NCI-H1417 (cell line): ENCODE measurements at places on chromosomes 5 and 9.

GRCh38 chr5:112174959-112175594, 244.0 kb downstream of the EPB41L4A start:
- peak; percentile 77 for DNase-seq

GRCh38 chr5:127210042-127210441, 80.6 kb upstream of the MEGF10 start:
- peak; percentile 29 for DNase-seq

- DNase-seq: no peak
These were observed 177.6 kb downstream of the DEPDC1B start for GRCh38 chr5:60522292-60522905.

DNA sequence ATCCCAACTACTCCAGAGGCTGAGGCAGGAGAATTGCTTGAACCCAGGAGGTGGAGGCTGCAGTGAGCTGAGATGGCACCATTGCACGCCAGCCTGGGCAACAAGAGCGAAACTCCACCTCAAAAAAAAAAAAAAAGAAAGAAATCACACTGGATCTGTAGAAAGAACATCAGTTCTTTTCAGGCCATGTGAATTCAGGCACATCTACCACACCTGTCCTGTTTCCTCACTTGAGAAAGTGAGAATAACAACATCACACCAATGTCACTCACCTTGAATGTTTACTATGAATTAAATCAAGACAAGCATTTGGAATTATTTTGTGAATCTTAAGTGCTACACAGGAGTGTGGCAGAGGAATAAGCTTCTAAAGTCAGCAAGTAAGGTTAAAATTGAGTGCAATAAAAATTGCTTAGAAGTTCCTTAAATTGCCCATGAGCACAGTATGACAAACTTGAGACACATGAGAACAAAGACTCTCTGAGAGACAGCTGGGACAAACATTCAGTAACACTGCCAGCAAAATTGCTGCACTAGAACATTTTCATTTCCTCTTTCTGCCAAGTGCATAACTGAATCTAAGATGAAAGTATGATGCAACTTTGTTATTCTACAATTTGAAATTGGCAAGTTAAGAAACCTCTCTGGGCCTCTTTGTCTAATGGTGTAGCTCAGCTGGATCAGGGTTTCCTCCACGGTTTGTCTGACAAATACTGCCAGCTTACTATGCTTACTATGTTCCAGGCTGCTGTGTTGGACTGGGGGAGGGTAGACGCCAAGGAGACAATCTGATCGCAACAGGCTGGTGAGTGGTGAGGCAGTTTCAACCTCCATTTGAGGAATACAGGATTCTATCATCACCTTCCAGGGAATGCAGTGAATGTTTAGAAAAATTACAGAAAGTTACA, 1.9 kb upstream of the RIC1 start:
- peak; percentile 8 for DNase-seq

DNA sequence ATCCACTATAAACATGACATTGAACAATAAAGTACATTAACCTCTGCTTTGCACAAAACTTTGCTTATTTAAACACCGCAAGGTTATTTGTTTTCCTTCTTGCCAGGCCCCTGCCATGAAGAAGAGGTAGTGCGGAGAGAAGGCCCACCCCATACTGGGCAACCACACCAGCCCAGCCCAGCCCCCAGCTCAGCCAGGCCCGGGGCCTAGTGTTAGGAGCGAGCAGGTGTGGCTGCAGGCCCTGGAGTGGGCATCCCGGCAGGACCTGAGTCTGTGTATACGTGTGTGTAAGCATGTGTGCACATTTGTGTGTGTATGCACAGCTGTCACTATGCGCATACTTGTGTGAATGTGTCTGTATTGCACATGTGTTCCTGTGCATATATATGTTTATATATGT, 90.4 kb upstream of the MVB12B start:
- DNase-seq: no peak

GRCh38 chr5:116652196-116652729, 77.6 kb upstream of the SEMA6A start:
- DNase-seq: peak; percentile 13

- DNase-seq: no peak
These were observed 255.4 kb upstream of the MVB12B start for GRCh38 chr9:126071076-126071750.

GRCh38 chr5:160377651-160378050, 7.2 kb upstream of the C1QTNF2 start:
- no peak for DNase-seq

DNA sequence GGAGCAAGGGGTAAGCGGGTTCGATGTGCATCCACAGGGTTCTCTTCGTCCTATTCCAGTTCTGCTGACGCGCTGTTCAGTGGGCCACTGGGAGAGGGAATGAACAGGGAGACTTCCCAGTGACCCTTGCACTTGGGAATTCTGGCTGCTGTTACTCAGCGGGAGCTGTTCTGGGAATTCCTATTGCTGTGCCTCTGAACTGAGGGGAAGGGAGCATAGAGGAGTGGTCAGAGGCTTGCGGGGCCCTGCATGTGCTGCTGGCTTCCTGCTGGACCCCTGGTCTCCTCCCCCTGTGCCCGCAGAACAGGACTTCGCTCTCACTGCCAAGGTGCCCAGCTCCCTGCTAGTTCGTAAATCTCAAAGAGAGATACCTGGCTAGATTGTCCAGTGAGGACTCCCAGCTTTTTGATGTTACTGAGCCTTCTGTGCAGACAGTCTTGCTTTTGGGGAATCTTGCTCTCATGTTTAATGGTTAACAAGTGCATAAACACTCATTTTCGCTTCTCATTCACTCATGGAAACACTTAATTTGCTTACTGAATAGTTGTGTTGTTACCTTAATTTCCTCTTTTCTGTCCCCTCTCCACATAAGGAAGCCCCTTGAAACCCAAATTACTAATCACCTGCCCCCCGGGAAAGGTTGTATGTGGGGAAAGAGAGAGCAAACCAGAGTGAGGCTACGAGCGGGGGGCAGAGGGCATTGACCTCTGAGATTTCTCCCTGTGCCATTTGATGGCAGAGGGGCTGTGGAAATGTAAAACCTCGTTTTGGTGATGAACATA, 5.9 kb downstream of the TRIO start:
- no peak for DNase-seq

- peak; percentile 73 for DNase-seq
These were observed 518.3 kb downstream of the CTNND2 start for GRCh38 chr5:11385901-11386293.

GRCh38 chr5:124034963-124035362, 523.0 kb downstream of the CSNK1G3 start:
- DNase-seq: no peak

DNA sequence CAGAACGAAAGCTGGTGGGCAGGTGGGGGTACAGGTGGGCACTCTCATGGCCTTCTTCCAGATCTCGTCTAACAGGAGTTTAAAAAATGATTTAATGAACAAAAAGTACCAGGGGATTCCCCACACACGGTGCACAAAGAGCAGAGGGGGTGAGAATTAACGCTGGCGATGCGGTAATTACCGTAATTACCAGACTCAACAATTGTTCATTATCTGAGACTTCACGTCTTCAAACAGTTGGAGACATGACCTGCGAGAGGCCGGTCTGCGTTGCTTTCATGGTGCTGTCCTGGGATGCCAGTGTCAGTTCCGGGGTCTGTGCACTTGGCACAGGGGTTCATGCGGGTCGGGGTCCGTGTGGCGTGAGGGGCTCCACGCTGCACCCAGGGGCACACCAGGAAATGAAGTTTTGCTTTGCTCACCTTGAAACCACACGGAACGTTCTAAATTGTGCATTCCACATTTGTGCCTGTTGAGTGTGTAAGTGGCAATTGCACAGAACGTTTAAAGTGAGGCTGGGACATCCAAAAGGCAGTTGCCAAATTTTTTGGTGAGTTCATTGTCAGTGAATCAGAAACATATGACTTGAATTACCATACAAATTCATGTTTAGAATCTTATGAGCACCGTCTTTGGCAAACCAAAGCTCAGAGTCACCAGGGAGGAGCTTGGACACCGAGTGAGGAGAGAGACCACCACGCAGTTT, 256.4 kb upstream of the IRX1 start:
- no peak for DNase-seq

- DNase-seq: no peak
These were observed 139.9 kb downstream of the RFX3 start for GRCh38 chr9:3385871-3386270.

GRCh38 chr5:82388181-82388580, 110.0 kb upstream of the RPS23 start:
- DNase-seq: no peak

DNA sequence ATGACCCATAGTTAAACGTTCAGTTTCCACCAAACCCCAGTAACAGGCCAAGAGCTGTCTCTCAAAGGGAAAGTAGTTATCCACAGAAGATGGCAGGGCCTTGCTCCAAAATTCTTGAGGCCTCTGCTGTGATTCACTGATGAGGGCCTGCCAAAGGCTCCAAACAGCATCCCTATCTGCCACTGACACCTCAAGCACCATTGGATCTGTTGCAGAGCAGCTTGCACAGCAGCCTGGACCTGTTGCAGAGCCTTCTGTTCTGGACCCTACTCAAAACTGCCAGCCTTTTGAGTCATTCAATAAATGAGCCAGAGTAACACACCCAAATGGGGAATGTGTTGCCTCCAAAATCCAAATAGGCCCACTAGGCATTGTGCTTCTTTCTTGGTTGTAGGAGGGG, 741.5 kb upstream of the RGMB start:
- no peak for DNase-seq

DNA sequence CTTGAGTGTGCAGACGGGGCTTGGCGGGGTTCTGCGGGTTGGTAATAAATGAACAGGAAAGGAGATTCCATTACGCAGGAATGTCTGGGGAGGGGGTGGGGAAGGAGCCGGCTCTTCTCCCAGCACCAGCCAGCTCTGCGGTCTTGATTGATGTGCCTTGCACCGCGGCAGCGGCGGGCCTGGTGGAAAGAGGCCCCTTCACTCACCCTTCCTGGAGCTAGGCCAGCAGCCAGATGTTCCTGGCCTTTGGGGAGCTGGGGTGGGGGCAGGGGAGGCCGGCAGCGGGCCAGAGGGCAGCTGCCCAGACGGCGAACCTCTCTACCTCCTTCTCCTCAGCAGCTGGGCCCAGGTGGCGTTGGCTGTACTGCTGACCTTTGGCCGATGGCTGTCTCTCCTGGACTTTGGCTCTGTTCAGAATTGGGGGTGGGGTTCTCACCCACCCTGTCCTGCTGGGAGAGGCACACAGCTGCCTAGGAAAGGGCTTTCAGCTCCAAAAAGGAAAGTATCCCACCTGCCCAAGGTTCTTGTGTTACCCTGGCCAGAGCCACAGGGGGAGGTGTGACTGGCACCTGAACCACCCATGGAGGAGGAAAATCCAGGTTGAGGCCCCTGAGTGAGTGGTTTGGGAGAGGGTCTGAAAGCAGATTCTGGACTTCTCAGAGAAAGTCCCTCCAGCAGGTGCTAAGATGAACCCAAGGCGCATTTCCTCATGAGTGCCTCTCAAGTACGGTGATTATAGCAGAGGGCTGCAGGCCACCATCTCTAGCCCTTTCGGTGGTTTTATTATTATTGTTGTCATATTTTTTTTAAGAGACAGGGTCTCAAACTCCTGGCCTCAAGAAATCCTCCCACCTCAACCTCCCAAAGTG, 58.0 kb upstream of the SYNPO start:
- no peak for DNase-seq

- DNase-seq: no peak
These were observed 132.5 kb downstream of the OLFM1 start for GRCh38 chr9:135219676-135220600.

GRCh38 chr9:94630833-94631232, 8.5 kb downstream of the FBP1 start:
- no peak for DNase-seq

DNA sequence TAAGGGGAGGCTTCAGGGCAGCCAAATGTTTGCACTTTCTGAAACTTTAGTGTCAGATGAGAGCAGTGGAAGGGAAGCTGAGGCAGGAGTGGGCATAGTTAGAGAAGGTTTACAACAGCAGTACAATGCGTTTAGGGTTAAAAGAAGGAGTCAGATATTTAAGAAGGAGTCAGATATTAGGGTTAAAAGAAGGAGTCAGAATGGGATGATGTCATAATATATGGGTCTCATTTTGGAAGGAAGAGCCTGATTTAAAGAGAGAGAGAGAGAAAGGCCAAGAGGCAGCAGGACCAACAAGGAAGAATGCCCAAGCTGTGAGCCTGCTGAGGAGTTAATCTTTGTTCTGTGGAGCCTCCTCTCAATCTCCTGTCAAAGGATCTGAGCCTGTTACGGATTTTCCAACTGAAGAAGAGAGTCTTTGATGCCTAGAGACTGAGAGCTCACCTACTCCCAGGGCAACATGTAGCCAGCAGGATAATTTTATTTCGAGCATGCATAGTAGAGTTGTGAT, 9.5 kb downstream of the ISL1 start:
- DNase-seq: peak; percentile 56

DNA sequence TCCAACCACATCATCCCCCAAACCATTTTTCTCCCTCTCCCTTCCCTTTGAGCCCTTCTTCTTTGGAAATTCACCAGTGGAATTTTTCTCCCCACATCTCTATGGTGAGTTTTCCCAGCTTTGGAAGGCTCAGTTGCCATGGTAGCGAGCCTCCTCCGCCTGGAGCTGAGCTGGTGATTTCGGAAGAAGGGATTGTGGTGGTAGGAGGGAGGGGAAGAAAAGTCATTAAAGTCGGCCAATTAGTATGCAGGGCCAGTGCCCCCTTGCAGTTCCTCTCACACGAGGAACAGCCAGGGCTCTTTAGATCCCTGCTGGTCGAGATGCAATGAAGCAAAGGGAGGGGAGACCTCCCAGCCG, 322.0 kb downstream of the NTRK2 start:
- no peak for DNase-seq

DNA sequence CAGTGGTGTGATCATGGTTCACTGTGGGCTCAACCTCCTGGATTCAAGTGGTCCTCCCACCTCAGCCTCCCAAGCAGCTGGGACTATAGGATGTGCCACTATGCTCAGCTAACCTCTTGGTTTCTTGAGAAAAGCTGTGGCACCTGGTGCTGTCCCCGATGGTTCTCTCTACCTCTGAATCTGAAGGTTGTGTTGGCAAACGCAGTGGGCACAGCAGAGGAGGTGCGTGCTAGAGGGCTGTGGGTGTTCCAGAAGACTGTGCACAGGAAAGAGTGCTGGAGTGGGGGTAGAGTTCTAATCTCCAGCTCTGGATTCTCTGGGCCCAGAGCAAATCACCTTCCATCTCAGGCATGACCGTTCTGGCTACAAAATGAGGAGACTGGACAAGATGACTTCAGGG, 12.5 kb downstream of the RGS3 start:
- DNase-seq: no peak

- no peak for DNase-seq
These were observed 46.4 kb upstream of the CTNNA1 start for GRCh38 chr5:138706655-138707480.

DNA sequence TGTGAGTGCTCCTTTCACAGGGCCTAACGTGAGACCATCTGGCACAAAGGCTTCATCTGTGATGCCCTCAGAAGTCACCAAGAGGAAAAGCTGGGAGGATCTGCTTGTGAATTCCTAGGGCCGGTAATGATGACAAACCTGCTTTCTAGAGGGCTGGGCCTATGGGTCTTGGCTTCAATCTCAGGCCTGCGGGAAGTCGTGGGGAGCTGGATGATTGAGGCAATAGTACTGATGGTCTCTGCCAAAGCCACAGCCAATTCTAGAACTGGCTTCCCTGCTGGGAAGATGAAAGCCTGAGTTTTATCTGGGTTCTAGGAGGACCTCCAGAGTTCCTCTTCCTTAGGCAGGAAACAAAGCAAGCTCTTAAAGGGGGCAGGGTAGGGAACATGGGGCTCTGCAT, 102.7 kb downstream of the TMEM215 start:
- DNase-seq: no peak
